Cortex of kidney (tissue), 1 donor: ENCODE measurements at places on chromosomes 4 and X.

DNA sequence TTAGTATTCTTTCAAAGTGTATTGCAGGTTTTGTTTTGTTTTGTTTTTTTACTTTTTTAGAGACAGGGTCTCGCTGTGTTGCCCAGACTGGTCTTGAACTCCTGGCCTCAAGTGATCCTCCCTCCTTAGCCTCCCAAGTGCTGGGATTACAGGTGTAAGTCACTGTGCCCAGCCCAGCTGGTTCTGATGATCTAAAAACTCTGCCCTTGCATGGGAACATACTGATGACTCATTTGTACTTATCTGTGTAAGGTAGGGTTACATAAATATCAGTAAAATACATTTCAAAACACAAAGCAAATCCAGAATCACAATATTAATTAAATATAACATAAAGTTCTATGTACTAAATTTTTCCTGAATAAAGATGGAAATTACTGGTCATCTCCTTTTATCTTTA lies 7.4 kb upstream of the SLC9B1 start:
- no peak for DNase-seq

DNA sequence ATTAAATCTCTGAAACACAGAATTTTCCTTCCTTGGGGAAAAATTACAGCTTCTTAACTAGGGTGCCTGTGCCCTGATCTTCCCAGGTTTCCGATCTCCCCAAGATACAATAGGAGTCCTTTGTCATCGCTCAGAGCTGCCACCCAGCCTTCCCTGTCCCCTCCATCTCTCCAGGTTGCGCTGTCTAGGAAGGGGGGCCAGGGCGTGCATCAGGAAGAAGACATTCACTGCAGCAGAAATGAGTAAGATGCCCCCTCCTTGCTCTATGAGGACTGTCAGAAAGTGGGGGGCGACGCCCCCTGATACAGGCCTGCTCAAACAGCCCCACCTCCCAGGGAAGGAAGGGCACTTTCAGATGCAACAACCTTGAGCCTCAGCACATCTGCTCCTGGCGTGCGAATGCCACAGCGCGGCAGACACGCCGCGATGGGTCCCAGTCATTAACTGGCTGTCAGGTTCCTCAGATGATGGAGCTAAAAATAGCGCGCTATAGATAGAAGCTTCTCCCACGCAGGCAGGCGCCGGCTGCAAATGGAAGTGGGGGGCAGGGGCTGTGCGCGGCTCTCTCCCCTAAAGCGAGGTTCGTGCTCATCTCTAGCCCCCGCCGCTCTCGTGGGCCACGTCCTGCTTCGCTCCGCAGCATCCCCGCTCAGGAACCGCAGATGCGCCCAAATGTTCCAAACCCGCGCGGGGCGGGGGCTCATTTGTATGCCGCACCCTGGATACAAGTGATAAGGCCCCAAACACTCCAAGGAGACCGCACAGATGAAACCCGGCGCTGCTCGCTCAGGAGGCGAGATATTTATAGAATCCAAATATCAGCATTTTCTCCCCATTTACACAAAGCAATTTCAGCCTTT lies 57.6 kb upstream of the LGI2 start:
- no peak for DNase-seq

- DNase-seq: no peak
Observed at GRCh38 chrX:9642270-9642995, 123.2 kb downstream of the GPR143 start.

GRCh38 chr4:127780598-127780997 lies 1.5 kb upstream of the HSPA4L start:
- DNase-seq: no peak

DNA sequence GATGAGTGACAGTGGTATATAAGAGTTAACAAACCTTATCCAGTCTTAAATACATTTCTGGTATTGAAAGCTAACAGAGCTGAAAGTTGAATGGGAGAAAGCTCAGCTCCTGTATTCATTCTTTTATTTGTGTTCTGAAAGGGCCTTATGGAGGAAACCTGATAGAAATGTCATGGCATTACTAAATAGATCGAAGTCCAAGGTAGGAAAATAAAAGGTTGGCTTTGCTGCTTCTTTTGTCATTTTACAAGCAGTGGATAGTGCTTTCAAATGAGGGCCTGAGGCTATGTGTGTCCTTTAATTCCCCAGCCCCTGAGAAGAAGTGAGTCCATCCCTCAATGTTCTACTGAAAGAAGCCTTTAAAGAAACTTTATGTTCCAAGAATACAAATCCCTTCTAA lies 974.3 kb upstream of the INTU start:
- no peak for DNase-seq

DNA sequence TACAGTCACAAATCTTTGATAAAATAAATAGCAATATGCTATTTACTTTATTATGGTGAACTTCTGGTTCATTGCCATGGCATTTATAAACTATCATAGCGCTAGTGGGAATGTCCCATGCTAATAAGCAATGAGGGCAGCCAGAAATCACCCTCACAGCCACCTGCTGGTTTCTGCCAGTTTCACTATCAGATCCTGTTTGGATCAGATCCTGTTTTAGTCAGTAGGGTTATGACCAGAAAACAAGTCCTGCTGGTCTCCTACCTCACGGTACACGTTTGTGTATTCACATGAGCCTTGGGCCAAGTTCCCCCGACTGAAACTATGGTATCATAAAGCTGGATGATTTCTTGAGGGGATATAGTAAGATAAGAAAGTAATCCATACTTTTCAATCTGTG lies 17.7 kb downstream of the FOXR2 start:
- no peak for DNase-seq
